CD8-positive, alpha-beta memory T cell (primary cell): ENCODE measurements at places on chromosomes 5 and 9. TPM values are rescaled to one million over a fixed set of nuclear protein-coding genes. Genes with fewer than 3 reads are reported as not detected.

DNA sequence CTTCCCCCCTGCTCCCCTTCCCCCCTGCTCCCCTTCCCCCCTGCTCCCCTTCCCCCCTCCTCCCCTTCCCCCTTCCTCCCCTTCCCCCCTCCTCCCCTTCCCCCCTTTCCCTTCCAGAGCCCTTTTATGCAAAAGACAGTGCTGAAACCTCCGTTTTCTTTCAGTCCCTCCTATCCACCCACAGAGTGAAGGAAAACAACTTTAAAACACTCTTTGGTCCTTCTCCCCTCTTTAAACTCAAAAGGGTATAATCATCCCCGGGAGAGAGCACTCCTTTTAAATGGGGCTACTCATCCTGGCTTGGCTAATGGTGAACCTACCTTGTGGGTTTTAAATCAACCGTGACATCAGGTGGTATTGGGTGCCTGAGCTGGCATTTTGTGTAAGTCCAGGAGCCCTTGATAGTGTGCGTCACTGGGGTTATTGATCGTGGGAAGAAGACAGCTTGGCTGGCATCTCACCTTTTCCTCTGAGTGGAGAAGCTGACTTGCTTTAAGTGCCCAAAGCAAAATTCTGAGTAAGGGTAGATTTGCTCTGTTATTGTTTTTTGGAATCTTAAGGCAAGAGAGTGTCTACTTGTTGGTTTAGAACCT lies 2.7 kb downstream of the LARP1 start:
- DNase-seq = no peak

GRCh38 chr5:136130581-136130980 lies 2.1 kb upstream of the SMAD5 start:
- no peak for DNase-seq

Gene EGFL7
- 0.95 TPM for total RNA-seq

DNA sequence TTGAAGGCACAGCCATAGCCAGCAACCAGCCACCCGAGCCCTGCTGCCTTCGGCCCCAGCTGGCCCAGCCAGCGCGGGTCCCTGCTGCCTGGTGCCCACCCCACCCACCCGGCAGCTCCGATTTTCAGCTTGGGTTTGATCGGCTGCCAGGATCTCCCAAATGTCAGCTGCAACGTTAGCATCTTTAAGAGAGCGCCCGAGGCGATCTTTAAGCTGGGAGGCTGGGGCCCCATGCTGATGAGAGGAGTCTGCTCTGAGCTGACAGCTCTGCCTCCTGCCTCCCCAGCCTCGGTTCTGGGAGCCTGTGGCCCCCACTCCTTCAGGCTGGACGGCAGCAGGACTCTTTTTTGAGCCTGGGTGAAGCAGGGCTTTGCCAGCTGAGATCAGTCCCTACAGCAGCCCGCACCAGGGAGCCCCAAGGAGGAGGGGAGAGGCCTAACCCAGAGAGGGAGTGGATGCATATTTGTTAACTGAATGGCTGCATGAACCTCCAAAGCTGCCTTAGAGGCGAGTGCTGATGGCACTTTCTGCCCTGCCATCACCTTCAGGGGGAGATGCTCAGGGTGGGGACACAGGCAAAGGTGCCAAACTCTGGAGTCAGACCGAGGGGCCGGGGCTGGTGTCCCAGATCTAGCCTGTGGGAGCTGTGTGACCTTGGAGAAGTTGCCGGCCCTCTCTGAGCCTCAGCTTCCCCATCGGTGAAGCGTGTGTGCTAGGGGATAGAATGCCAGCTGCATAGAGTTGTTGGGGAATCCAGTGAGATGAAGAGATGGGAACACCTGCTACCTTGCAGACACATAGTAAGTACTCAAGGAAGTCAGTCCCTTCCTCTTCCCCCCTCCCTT lies 165.5 kb downstream of the C9orf50 start:
- DNase-seq = no peak
